T1000 (cell line): ENCODE measurements at places on chromosomes 5 and 9.

DNA sequence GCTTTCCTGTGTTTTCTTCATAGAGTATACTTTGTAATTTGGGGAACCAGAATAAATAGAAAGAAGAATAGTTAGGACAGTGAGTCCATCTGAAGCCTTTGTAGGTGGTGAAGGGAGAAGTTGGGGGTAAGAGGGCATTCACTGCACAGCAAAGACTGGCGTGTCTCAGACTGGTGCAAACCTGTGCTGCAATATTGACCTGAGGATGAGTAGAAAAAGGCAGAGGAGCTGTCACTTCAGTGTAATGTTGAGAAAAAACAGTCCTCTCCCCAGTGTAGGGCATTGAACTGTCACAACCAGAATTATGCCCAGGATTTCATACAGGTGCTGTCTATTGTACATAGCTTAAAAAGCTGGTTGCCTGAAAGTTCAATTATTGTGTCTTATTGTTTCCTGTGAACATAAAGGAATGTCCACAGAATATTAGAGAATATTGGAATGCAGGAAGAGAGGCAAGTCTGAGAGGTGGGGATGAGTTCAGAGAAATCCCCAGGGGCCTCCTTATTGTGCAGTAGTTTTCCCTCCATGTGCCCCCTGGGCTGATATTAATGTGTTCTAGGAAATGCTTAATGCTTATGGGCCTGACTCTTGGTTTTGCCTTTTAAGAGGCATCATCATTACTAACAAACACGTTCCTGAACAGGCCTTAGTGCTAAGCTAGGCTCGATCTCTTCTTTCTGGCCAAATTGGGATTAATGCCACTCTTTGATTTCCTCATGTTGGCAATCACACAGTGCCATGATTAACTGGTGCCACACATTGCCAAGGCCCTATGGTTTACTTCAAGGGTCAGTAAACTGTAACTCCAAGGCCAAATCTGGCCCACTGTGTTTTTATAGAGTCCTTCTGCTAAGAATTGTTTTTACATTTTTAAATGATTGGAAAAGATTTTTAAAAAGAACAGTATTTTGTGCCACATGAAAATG is 34.0 kb downstream of the DAPK1 start:
- no peak for DNase-seq

DNA sequence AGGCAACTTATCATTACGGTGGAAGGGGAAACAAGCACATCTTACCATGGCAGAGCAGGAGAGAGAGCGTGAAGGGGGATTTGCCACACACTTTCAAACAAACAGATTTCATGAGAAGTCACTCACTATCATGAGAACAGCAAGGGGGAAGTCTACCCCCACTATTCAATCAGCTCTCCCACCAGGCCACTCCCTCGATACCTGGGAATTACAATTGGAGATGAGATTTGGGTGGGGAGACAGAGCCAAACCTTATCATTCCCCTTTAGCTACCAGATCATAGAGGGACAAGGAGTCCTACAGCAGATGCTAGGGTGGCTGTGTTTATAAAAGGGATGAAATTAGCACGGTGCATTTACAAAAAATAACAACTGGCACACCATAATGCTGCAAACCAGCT is 2149.4 kb upstream of the ACO1 start:
- DNase-seq, result no peak

DNA sequence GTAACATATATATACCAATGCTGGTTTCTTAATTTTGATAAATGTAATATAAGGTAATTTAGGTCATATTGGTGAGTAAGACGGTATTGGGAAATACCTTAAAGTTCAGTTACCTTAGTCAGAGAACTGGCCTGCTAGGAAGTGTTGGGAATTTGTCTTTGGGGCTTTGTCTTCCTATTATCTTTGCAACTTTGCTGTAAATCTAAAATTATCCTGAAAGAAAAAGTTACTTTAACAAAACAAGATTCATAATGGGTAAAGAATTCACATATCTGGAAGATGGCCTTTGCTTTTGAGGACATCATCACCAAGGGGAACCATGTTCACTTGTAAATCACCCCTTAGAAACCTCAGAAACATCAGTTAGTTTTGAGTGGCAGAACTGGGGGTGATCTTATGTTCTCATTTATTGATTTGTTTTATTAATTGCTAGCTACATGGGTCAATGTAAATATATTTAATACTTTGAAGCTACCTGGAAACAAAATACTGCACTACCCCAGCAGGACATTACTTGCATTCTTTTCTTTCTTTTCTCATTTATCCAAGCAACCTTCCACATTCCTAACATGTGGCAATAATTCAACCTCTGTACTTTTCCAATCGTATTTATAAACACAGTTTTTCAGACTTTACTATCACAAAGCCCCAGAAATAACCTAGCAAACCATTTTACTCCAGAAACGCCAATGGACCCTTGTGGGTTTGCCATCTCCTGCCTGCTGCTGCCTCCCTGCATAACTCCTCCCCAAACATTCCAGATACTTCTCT is 41.4 kb downstream of the GLIS3 start:
- DNase-seq, result no peak

DNA sequence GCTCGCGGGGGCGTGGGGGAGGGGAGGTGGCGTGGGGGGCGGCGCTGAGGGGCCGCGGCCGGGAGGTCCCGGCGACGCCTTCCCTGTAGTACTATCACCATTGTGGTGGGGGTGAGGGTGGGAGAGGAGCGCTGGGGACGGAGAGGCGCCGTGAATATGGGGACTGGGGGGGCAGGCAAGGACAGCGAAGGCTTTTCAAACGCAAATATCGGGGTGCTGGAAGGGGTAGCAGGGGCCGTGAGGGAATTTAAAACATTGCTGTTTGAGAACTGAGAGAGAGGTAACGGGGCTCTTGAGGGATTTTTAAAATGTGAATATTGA is 427 bp downstream of the RBM27 start:
- no peak for DNase-seq

DNA sequence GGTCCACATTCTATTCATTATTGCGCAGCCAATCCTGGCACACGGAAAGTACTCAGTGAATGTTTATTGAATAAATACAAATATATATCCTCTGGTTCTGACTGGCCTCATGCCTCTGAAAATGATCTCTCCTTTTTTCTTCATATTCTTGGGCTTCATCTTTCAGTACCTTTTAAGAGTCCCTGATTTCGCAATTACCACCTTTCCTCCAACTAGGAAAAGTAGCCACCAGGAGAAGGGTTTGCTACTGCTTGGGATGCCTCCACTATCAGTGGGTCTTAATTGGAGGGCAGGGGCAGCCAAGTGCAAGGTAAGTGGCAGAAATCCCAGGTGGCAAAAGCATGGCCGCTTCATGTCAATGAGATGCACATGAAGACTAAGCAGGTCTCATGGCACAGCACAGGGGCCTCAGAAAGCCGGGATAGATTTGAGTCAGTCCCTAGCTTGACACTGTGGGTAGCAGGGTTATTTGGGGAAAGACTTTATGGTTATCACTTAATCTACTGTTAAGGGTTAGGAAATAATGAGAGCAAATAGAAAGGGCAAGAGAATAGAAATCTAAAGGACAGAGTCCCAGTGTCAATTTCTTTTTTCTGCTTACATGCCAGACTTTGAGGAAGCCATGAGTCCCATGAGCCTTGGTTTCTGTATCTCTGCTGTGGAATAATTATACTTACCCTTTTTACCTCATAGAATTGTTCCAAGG is 361.1 kb downstream of the MAN2A1 start:
- DNase-seq, result no peak

DNA sequence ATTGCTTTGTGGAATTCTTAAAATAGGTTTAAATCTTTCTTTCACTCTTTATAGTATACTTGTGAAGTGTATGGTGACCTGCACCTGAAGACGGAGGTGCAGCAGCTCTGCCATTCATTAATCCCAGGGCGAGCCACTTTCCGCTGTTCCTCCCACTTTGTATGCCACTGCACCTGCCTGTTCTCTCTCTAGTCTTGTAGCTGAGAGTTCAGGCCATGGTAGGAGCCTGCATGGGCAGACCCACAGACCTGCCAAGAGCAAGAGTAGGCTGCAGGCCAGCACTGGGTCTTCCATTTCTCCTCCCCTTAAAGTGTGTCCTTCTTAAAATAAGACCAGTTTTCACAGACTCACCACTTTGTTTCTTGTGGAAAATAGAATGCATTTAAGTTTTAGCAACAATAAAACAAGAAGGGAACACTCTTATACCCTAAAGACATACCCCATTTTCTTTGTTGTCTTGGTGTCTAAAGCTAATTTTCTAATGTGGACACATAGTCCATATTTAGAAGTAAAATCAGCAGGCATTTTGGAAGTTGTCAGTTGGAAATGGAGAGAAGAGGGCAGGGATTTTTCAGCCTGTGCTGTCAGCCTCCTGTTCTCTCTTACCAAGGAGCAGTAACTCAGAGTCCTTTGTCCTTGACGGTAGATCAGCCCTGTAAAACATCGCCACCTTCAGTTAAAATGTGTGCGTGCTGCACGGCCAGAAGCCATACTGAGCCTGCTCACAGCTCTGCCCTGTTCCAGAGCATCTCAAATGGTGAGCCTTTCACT is 103.2 kb downstream of the SNCAIP start:
- peak; percentile 10 for DNase-seq

GRCh38 chr5:127085796-127086195 is 12.5 kb upstream of the C5orf63 start:
- no peak for DNase-seq

DNA sequence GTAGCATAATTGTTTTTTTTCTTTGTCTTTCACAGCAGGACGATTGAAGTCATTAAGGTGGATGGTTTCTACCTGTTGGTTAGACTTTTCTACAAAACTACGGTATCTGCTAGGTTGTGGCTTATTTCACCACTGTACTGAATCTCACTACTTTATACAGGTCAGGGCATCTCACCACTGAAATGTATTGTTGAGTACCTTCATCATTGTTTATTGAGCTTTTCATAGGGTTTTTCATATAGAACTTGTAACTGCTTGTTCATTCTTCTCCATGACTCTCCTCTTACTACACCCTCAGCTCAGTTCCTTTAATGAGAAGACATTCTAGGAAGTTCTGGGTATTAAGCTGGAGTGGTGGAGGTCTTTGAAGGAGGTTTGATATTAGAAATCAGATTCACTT is 75.1 kb downstream of the PAM start:
- no peak for DNase-seq

DNA sequence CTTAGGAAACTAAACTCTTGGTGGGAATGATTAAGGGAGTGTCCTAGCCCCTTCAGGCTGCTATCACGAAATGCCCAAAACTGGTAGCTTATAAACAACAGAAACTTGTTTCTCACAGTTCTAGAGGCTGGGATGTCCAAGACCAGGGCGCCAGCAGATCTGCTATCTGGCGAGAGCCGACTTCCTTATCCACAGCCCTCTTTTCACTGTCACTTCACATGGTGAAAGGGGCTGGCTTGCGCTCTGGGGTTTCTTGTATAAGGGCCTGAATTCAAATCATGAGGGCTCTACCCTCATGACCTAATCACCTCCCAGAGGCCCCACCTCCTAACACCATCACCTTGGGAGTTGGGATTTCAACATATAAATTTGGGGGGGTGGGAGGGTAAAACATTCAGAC is 49.1 kb downstream of the IPPK start:
- DNase-seq, result no peak

- DNase-seq, result peak; percentile 71
Observed at GRCh38 chr9:127869310-127870152, 7.9 kb downstream of the AK1 start.

DNA sequence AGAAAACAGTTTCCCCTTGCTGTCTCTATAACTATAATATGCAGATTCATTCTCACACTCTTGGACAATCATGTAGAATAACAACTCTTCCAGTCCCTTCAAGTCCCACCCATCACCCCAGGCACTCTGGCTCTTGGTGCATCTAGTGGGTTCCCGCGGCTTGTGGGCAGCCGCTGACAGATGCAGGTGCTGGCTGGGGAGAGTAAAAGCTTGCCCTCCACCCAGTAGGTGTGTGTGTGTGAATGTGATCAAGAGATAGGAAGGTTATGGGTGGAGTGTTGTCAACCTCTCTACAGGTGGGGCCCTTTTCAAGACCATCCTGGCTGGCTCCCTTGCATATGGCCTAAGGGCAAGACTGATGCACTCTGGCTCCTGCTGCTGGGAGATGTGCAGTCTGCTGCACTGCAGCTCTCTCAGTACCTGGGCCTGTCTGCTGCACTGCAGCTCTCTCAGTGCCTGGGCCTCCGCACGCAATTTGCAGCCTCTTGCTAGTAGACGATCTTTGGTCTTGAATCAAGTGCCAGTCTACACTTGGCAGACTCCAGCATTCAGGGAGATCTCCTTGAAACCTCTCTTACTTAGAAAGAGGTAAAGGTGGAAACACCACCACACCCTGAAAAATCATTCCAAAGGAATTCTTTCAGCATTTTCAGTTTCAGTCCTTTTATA is 189.7 kb upstream of the GDNF start:
- DNase-seq, result no peak

DNA sequence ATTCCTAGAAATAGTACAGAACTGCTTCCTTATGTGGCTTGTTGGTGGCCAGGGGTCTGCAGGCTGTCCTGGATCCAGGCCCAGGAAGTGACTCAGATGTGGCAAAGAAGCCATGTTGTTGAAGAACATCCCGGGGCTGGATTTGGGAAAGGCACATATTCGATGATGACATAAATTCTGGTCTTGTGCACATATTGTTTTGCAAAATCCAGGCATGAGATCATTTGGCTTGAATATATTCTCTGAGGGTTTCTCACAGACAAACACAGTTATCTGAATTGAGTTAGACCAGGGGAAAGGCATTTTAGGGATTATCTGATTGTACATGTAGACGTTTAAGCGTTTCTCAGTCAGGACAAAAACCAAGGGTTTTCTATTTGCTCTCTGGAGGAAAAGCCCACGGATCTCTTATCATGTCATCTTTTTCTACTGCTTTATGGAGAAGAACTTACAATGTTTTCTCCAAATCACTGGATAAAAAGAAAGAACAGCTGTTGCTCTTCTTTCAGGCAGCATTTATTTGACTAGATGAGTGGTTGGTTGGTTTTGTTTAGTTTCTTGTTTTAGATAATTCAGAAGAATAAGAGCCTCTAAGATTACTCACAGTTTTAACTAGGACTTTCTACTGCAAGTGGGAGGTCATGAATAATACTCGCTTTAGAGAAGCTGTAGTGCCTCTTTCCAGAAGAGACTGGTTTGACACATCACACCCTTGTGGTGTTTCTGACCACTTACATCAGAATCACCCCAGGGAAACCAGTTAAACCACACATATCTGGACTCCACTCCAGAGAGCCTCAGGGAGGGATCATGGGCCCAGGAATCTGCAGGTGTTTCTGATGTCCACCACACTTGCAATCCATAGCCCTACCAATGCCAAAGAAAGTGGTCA is 29.5 kb upstream of the LHFPL2 start:
- peak; percentile 39 for DNase-seq

- no peak for DNase-seq
Observed at GRCh38 chr9:88979021-88979420, 12.2 kb upstream of the S1PR3 start.
